CD4-positive, alpha-beta T cell treated with Interleukin-15 for 4 hours (primary cell): ENCODE measurements at places on chromosomes 6 and 20.
A peak's percentile ranks its signal among the peaks of the same experiment; 100 is the strongest.

- DNase-seq = peak; percentile 30
Observed at GRCh38 chr6:135030056-135030473, 24.6 kb downstream of the HBS1L start.

DNA sequence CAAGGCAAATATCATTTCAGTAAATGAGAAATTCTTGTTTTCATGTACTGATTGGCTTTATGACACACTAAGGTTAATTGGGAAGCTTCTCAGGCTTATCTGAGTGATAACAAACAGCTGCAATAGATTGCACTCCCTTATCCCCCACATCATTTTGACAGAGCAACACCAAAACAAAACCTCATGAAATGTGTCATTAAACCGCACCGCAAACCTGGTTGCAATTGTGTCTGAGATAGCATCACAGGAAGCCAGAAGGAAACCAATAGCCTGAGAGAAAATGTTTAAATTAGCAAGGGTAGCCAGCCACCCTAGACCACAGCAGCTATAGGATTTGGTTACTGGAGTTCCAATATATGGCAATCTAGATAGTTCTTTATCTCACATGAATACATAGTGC is 31.6 kb upstream of the LAMA4 start:
- peak; percentile 42 for DNase-seq

- peak; percentile 13 for DNase-seq
Observed at GRCh38 chr6:158911746-158912480, 88.1 kb downstream of the RSPH3 start.

DNA sequence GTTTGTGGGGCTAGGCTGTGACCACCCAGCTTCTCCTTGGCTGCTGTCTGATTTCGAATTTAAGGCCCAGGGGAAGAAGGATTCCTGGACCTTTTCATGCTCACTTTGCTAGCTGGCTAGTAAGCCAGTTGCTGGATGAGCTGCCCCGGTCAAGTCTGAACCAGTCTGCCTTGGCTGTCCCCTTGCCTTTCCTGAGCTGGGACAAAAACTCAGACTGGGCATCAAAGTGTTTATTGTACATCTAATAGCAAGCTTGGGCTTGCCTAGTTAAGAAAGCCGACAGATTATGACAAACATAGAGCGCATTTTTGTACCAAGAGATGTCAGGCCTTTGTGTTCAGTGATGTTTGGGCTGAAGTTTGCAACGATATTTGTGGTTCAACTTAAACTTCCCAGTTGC is 750 bp upstream of the PAK5 start:
- DNase-seq = no peak

GRCh38 chr20:53171065-53171464 is 198.9 kb downstream of the TSHZ2 start:
- no peak for DNase-seq

GRCh38 chr6:90204327-90205056 is 92.2 kb downstream of the BACH2 start:
- no peak for DNase-seq

- DNase-seq = no peak
Observed at GRCh38 chr20:35598899-35599775, 16.5 kb upstream of the SPAG4 start.

DNA sequence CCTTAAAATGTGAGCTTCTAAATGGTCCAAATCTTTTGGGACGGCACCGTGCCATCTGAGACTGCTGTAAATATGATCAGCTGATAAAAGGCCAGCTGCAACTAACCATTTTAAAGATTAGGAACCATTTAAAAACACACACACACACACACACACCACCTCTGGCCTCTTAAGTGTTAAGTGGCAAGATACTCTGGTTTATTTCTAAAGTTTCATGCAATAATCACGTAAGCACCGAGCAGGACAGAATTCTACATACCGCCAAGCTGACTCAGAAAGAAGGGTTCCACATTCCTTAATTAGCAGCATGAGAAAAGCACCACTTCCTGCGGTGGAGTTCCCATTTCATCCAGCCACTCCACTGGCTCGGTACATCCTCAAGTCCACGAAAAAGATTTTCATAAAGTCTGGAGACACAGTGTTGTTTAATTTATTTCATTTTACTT is 17.8 kb upstream of the ZNF217 start:
- no peak for DNase-seq

GRCh38 chr6:137970368-137970767 is 103.3 kb downstream of the TNFAIP3 start:
- no peak for DNase-seq

GRCh38 chr6:160917572-160917971 is 74.0 kb upstream of the MAP3K4 start:
- DNase-seq = no peak

- DNase-seq = no peak
Observed at GRCh38 chr6:34096814-34097213, 49.1 kb downstream of the GRM4 start.

DNA sequence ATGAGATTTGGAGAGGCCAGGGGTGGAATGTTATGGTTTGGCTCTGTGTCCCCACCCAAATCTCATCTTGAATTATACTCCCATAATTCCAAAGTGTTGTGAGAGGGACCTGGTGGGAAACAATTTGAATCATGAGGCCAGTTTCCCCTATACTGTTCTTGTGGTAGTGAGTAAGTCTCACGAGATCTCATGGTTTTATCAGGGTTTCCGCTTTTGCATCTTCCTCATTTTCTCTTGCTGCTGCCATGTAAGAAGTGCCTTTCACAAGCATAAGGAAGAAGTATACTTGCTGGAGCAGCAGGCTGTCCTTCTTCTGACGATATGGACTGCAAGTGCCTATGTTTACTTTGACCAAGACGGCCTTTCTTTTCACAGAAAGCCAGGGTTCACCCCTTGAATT is 270.5 kb downstream of the ESR1 start:
- no peak for DNase-seq

- DNase-seq = no peak
Observed at GRCh38 chr20:51705400-51705799, 62.8 kb downstream of the ATP9A start.

DNA sequence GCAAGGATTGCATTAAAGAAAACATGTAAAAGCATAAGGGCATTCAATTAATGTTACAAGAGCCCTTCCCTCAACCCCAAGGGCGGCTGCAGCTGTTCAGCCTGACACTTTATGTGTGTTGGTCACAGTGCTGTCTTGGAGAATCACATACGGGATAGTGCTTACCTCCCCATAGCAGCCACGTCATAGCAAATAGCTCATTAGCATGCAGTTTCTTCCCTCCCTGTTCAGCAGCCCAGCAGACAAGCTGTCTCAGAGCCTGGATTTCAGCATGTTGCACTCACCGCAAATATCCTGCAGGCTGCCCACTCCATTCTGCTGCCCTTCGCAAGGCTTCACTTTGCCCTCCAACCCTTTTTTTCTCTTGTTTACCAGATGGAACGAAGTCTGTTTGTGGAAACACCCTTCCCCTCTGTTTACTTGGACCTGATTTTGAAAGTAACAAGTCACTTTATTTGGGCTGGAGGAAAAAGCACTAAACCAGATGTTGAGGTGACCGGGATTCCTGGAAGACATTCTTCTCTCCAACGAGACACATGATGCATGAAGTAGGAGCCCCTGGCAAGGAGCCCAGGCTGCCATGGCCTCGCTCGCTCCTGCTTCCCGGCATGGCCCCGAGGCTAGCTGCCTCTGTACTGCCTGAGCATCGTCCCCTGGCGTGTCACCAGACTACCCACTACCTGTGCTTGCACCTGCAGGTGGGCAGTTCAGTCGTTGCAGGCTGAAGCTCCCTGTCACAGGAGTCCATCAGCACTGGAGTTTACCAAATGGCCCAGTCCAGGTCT is 151.6 kb upstream of the GMDS start:
- DNase-seq = no peak

- DNase-seq = no peak
Observed at GRCh38 chr6:157487110-157487773, 106.3 kb downstream of the ZDHHC14 start.

- DNase-seq = no peak
Observed at GRCh38 chr20:22511943-22512910, 72.1 kb downstream of the FOXA2 start.

DNA sequence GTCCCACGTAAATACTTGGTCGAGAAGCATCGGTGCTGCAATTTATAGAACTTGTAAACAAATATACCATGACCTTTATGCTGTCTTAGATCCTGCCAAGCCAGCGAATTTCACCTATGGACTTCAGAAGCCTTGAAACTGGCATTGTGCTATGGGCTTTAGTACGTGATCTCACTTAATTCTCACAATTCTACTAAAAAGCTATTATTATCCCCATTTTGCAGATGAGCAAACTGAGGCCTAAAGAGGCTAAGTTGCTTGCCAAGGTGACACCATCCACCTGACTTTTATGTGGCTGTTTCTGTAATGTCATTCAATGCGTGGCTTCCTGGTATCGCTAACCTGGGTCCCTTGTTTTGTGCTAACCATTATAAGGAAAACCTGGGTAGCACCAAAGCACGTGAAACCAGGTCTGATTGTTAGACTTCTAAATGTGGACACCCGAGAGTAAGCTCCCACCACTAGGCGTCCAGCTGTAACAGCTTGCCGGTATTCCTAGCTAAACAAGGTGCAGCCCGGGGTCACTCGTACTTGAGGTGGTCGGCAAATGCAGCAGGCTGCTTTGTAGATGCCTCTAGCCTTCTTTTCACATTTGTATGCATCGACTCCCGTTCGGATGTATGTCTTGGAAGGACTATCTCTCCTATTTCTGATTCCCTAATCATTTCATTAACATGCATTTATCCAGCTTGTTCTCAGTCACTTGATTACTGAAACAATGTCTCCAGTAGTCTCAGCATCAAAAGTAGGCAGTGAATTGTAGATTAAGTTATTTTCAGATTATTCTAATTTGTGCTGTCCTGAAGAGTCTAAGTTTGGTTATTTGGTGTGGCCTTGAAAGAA is 1.1 kb downstream of the SYNJ2 start:
- no peak for DNase-seq

GRCh38 chr6:12356983-12357972 is 67.1 kb downstream of the EDN1 start:
- DNase-seq = no peak

DNA sequence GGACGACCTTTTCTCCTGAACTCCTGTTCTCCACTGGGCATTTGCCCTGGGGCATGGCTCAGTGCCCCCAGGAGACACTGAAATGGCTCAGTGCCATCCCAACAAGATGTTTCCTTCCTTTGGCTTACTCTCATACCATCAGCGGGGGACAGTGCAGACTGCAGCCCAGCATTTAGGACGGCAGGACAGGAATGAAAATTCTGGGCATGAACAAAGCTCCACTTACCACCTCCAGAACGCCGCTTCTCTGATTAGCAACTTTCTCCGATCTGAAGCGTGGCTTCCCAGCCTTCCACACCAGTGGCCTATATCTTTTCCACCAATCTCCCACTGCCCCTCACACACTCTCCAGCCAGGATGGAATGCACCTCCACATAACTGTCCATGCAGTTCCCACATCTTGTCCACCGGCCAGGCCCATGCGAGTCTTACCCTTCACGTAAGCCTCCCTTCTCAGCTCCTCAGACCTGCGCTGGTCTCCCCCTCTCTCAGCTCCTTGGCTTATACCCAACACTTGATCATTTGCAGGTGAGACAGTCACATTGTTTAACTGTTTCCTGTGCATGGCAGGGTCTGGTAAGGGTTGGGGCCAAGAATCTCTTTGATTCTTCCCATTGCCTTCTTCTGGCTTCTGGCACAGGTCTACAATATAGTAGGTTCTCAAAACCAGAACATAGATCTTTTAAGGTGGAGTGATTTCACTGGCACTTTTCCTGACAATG is 114.5 kb downstream of the FYN start:
- peak; percentile 46 for DNase-seq

DNA sequence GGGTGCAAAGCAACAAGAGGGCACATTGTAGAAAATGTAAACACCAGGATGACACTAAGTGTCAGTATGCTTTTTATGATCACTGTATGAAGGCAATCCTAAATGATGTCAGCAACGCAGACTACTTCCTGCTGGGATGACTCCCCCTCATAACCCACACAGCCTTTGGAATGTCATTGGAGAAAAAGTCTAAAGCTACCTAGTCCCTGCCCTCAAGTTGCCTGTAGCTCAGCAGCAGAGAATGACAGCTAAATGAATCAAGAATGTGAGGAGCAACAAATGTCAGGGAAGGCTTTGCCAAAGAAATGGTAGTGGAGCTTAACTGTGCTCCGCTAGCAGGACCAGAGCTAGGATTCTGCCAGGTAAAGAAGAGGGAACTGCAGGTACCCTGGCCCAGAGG is 555.6 kb downstream of the CD83 start:
- no peak for DNase-seq

DNA sequence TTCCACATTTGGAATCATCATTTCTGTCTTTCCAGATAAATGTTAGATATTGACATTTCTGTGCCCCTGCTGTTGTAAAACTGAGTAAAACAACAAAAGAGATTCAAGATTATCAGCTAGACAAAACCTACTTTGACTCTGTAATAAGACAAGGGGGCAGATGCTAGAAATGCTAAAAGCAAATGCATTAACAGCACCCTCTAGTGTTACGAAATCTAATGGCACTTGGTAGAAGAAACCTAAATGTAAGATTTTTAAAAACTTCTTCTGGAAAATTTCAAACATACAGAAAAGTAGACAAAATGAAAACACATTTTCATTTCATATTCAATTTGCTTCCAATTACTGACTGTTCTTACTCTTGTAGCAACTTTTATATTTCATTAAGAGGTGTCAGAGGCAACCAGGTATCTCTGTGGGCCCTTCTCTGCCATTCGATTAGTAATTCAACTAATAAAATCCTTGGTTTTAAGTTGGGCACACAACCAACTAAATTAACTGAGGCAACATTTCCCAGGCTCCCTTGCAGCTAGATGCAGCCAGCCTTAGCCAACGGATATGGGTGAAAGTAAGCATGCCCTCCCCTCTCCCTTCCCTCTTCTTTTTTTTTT is 45.0 kb downstream of the SLC23A2 start:
- DNase-seq = peak; percentile 58

DNA sequence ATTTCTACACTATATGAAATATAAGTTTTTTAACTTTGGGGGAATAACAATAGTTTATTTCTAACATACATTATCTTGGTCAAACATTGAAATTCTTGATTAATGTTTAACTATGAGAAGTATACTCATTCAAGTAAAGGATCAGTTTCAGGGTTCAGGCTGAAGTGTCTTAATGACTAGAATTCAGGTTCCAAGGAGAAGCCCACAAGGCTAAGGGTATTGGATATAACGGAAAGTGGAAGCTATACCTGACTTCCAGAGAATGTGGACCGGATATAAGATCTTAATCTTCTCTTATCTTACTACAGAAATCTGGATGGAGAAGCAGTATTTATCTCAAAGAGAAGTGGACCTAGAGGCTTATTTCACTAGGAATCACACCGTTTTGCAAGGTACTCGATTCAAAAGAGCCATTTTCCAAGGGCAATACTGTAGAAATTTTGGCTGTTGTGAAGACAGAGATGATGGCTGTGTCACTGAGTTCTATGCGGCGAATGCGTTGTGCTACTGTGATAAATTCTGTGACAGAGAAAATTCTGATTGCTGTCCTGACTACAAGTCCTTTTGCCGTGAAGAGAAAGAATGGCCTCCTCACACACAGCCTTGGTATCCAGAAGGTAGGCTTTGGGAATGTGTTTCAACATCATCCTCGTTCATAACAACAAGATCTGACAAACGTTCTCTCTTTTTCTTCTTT is at the start of gene TINAG:
Gene TINAG (plus strand): TSS at position 153 of the 697 bp plus-strand sequence. CDS start 110 bp downstream, at position 263.
- DNase-seq = no peak

- DNase-seq = no peak
Observed at GRCh38 chr20:16861708-16862107, 113.5 kb downstream of the OTOR start.

GRCh38 chr20:18388860-18389259 is 78.0 kb downstream of the DZANK1 start:
- DNase-seq = no peak
